T-helper 2 cell (primary cell): ENCODE measurements at places on chromosomes 16 and 17.

DNA sequence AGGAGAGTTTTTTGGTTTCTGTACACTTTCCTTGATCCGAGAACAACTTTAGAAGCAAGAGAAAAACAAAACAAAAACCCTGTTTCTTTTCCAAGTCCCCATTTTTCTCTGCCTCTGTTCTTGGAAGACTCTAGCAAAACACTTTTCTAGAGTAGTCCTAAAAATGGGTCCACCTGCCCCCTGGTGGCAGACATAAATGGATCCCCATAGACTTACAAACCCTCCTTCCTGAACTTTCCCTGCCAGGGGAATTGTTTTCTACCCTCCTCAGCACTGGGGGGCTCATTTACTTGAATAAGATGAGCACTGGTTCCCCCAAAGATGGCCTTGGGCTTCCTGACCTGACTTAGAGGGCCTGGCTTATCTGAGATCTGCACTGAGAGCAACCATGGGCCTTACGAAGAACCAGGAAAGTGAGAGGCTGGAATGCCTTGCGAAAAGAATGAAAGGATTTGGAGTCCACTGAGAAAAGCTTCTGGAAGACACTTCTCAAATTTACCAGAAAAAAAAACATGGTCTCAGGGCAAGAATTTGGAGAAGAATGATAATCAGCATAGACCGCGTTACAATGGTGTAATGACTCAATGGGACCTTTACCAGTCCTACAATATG lies 48.0 kb upstream of the CDYL2 start:
- DNase-seq, result no peak

DNA sequence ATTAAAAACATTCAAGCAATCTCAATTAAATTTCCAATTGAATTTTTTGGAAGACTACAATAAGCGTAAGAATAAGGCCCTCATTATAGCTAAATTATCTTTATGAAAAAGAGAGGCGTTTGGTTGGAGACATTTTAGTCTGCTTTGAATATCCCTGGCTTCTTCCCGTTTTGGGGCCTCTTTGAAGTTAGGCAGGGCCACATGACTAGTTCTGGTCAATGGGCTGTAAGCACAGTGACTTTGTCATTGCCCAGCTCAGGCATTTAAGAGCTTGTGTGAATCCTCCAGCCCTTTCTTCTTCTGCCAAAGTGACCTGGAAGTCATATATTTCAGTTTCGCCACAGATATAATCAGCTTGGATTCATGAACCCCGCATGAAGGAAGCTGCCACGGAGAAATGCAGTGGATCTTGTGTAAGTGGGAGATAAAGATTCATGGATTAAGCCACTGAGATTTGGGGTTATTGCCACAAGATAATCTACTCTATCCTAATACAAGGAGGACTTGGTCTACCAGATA lies 21.7 kb upstream of the UBTF start:
- DNase-seq, result no peak

- DNase-seq, result no peak
Observed at GRCh38 chr17:73058022-73058421, 34.5 kb downstream of the SLC39A11 start.

DNA sequence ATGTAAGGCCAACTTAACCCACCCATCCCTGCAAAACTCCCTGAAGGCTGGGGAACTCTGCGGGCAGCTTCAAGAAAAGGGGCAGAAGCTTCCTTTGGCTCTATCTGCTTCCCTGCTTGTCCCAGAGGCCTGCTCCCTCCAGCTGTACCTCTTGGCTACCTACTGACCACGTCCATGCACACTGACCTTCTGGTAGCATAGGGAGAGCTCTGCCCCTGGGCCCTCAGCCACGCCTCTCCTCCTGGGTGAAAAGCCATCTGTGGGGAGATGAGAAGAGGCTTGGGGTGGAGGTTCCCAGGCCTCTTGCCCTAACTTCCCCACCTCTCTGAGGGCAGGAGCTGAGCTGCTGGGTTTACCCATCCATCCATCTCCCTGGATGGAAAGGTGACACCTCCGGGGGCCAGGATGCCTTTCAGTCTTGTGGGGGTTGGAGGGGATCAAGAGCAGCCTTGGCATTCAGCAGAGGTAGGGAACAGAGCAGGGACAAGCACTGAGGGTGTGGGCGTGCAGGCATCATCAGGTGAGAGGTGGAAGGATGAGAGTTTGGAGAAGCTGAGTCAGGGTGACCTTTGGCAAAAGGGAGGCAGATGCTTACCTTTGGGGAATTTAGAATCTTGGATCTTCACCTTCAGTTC lies 23.4 kb upstream of the MFSD6L start:
- DNase-seq, result no peak

DNA sequence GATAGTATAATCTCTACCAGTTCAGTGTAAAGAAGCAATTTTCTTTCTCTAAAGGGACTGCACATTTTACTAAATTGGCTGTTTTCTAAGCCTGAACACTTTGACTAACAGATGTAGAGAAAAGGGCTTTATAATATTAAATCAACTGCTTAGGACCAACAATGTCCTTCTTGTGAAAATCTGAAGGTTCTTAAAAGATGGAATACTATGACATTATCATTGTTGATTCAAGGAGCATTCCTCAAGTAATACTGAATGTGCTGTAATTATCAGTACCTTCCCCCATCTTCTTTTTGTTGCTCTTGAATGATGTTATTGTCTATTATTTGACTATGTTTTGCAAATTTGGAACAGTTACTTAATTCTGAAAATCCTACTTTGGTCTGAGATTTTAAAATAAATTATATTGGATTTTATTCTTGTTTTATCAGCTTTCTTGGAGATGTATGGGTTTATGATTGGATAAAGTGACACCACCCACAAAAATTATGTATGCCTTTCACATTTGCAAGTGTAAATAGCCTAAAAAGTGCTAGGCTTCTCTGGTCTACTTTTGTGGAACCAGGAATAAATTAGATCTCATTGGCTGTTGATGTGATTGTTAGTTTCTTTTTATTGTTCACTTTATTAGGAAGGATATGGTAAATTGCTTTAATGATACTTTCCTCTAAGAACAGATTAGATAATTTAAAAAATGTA lies 53.0 kb downstream of the TAOK1 start:
- no peak for DNase-seq
